ENCODE measurements at places on chromosomes 3 and 15.

DNA sequence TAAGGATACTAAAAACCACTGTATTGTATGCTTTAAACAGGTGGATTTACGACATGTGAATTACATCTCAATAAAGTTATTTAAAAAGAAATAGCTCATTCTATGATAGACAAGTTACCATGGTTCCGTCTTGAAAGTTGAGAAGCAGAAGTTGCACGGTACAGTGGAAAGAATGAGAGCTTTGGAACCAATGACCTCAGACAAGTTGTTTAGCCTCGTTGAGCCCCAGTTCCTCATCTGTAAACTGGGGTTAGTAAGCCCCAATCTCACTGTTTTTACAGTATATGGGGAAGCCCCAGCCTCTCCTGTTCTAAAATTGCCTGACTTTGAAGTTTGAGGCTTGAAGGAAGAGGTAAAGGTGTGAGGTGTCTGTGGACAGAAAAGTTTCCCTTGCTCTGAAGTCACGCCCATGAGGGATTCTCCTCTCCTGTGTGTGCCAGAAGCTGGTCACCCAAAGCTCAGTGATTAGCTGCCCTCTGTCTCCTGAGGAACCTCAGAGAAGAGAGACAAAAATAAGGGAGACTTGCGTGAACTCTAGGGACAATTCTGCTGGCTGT, 10.0 kb downstream of the CRYGS start:
- peak; percentile 57 for DNase-seq

DNA sequence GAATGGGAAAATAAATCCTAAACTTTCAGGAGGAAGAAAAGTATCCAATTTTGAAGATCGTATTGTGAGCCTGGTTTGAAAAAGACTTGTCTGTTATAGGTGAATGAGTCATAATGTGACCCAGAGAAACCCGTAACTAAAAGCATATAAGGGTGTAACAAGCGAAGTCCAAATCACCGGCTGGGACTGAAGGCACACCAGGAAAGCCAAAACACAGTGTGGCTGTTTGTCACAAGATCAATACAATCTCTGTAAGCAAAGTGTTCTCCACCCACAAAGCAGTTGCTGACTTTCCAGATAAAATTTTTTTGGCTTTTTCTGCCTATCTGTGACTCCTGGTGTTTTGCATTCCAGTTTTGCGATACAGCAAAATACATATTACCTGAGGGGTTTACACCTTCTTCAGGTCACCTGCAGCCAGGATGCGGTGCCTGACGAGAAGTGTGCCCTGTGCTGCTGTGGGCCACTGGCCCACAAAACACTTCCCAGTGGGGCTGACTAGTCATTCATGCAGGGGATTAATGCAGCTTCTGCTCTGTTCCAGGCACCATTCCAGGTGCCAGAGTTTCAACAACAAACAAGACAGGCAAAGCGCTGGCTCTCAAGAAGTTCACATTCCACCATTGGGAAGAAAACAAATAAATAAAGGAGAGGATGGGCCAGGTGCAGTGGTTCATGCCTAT, 14.4 kb downstream of the HES1 start:
- DNase-seq, result no peak

DNA sequence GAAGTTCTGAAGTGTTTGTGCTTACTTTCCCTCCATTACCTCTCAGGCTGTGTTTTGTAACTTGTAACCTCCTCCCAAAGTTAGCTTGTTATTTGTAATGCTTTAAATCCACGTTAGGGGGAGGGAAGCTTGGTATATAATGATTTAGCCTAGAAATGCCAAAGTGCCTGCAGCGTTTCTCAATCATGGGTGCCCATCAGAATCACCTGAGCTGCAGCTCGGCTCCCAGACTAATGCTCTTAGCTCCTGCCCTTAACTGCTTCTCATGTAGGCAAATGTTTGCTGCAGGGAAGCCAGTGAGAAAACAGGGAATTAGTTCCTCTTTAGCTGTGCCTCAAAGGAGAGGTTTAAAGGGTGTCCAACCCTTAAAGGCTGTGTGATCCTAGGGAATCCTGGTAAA, 219.2 kb upstream of the NAALADL2 start:
- DNase-seq, result no peak

GRCh38 chr15:52765785-52766184, 24.4 kb downstream of the ONECUT1 start:
- DNase-seq, result no peak
